ENCODE measurements at places on chromosomes 11 and 22.

- DNase-seq: no peak
These were observed 1.2 kb upstream of the SLN start for GRCh38 chr11:107713009-107713408.

- DNase-seq: peak; percentile 48
These were observed 615 bp downstream of the POLD4 start for GRCh38 chr11:67352546-67353316.

- DNase-seq: no peak
These were observed 12.1 kb downstream of the DCUN1D5 start for GRCh38 chr11:103079833-103080232.

- DNase-seq: no peak
These were observed 204.6 kb downstream of the DBX1 start for GRCh38 chr11:19955660-19956059.

- no peak for DNase-seq
These were observed 54.7 kb upstream of the PRDM11 start for GRCh38 chr11:45091563-45092403.

- peak; percentile 4 for DNase-seq
These were observed 40.2 kb downstream of the DIXDC1 start for GRCh38 chr11:111977146-111978027.

GRCh38 chr11:123653827-123654565 is 428 bp downstream of the SCN3B start:
- DNase-seq: peak; percentile 5

GRCh38 chr11:2781408-2782274 is 81.8 kb upstream of the KCNQ1OT1 start:
- no peak for DNase-seq

- peak; percentile 58 for DNase-seq
These were observed 41.1 kb downstream of the GRAMD4 start for GRCh38 chr22:46661221-46661851.

DNA sequence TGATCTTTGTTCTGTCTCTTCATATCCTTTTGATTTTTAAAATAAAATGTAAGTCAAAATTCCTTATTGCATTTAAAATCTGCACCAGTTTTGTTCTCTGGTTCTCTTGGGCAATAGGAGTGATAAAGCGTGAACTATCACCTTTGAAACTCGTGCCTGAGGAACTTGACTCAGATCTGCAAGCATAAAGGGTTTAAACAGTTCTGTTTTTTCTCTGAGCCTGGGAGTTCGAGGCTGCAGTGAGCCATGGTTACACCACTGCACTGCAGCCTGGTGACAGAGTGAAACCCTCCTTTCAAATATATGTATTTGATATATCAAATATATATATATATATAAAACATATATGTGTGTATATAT is 38.9 kb upstream of the CLMP start:
- no peak for DNase-seq

DNA sequence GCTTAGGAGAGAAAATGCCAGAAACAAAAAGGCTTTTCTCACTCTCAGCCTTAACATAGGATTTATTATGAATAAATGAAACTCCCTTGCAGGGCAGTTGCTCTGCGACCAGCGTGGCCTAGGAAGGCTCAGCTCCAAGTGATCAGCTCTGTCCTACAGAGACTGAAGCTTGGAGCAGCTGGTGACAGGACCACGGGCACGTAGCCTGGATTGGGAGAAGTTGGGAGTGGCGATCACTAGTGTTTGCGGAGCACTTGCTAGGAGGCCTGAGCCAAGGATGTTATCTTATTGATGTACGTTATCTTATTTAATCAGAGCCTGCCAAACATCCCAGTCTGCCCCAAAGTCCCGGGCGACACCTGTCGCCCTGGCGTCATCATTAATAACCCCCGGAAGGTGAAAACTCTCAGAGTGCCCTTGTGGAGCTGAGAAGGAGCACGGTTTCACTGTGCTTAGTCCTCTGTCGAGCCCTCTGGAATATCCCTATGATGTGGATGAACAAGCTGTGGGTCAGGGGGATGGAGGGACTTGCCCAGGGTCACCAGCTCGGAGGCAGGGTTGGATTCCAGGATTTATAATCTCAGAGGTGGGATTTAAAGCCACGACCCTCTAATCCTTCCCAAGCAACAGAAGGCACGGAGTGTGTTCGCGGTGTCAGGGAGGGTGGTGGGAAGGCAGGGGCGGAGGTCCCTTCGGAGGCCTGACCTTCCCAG is 40.8 kb upstream of the SMIM38 start:
- no peak for DNase-seq

DNA sequence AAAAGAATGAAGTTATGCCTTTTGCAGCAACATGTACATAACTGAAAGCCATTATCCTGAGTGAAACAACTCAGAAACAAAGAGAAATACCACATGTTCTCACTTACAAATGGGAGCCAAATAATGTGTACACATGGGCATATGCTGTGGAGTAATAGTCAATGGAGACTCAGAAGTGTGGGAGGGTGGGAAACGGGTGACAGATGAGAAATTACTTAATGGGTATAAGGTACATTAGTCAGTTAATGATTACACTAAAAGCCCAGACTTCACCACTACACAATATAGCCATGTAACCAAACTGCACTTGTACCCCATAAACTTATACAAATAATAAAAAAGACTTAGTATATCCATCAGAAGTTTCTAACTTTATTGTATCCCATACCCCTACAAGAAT is 674.1 kb upstream of the ARHGAP42 start:
- DNase-seq: no peak

GRCh38 chr22:25100948-25101347 is 98.7 kb upstream of the CRYBB3 start:
- no peak for DNase-seq

DNA sequence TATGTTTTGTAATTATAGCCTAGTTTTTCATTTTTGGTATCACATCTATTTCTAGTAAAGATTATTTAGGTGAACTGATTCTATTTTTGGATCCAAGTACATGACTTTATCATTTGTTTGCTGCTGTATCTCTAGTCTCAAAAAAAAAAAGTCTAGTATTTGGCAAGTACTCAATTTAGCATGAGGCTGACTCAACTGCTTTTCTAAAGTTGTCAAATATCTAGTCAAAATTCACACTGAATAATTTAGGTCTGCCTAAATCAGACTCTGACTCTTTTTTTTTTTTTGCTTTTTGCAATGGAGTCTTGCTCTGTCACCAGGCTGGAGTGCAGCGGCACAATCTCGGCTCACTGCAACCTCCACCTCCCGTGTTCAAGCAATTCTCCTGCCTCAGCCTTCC is 2.4 kb downstream of the OOSP4A start:
- no peak for DNase-seq

DNA sequence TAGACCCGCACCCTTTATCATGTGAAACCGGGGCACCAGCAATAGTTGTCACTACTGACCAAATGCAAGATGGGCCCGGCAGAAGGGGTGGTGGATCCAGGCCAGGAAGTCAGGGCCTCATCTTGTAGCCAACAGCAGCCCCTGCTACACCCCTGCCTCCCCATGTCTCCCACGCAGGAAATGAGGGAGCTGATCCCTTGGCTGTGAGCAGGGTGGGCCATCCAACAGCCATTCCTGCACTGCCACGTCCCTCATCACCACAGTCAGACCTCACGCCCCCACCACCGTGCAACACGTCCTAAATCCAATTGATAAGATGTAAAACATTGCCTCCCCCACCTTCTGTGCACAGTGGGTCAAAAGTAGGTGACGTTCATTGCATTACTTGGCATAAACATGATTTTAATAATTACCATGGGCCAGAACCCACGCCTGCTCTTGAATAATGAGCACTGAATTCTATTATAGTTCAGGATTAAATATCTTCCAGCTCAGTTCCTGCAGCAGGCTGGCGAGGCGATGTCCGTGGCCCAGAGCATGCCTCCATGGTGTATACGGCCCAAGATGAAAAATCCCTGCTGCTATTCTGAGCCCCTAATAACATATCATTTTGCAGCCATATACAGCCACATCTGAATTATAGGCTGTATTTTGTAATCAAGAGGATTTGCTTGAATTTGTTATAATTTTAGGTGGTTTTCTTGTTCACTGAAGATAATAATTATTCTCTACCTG is 1373.8 kb downstream of the BRD1 start:
- no peak for DNase-seq

DNA sequence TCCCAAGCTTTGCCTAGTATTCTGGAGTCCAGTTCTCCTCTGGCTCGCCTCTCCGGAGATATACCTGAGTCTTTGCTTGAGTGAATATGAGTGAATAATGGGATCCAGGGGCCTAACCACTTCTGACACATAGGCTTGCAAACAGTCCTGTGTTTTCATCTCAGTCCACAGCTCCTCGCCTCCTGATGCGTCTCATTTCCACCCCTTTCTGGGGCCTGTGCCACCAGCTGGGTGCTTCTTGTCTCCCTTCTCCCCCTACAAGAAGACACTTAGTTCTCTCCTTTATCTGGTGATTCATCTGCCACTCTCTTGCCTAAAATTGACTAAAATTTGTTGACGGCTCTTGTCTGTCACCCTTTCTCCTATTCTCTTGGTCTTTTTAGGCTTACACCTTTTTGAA is 44.6 kb downstream of the SFI1 start:
- DNase-seq: no peak

- DNase-seq: no peak
These were observed 6.1 kb upstream of the RNASEH2C start for GRCh38 chr11:65726660-65727059.

GRCh38 chr22:50505776-50506610 is 1.5 kb downstream of the LMF2 start:
- DNase-seq: no peak

- peak; percentile 52 for DNase-seq
These were observed 866 bp downstream of the GP1BB start for GRCh38 chr22:19723983-19724827.

DNA sequence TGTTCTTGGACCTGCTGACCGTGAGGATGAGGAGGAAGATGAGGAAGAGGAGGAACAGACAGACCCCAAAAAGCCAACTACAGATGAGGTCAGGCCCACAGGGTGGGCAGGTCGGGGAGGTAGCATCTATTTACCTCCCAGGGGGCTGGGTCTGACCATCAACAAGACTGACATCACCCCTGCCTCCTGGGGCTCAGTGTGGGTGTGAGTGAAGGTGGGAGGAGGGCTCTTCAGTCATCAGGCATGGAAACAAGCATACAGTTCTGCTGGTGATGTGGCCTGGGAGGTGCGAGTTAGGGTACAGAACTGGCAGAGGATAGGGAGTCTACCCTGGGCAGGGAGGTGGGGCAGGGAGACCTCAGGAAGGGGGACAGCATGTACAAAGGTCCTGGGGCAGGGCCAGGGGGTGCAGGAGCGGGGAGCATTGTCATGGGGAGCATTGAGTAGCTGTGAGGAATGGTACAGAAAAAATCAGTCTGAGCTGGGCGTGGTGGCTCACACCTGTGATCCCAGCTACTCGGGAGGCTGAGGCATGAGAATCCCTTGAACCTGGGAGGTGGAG is 8.9 kb downstream of the PLCB3 start:
- DNase-seq: no peak

GRCh38 chr22:24107661-24108060 is 73.6 kb upstream of the SUSD2 start:
- DNase-seq: no peak

GRCh38 chr11:109426442-109427240 is 4.7 kb downstream of the C11orf87 start:
- DNase-seq: no peak

GRCh38 chr22:45007391-45008185 is 2.2 kb downstream of the PHF21B start:
- no peak for DNase-seq

- no peak for DNase-seq
These were observed 125.6 kb upstream of the CSNK2A3 start for GRCh38 chr11:11478687-11479086.

DNA sequence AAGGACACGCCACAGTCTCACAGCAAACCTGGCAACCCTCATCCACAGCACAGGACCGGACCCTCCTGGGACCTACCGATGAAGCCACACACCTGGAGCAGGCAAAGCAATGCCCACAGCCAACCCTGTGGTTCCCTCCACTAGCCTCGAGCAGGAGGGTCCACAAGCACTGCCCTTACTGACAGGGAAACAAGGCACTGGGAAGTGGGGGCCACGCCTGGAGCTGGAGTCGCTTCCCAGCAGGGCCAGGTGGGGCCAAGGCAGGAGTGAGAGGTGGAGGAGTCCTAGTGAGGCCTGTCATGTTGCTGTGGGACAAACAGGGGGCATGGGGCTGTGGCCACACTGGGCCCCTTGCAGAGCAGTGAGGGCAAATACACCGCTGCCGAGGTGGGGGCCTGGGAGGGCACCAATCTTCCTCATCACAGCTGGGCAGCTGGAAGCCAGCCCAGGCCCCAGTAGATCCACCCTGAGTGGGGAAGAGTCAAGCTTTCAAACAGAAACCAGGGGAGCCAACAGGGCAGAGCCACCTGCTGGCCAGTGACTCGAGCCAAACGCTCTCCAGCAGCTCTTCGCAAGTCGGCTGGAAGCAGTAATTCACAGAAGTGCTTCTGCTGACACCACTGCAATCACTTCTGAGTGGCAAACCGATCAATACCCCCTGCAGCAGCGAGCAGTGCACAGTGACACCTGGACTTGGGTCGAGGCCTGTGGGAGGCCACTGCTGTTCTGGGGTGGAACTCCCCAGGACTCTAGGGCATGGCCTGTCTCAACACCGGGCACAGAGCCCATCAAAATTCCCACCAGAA is 13.7 kb downstream of the SULT4A1 start:
- DNase-seq: no peak

- DNase-seq: no peak
These were observed 48.8 kb downstream of the CLTCL1 start for GRCh38 chr22:19242699-19243098.

- DNase-seq: no peak
These were observed 101.3 kb upstream of the GAL start for GRCh38 chr11:68583041-68583446.

GRCh38 chr11:112355726-112356125 is 95.1 kb upstream of the PLET1 start:
- DNase-seq: peak; percentile 5

DNA sequence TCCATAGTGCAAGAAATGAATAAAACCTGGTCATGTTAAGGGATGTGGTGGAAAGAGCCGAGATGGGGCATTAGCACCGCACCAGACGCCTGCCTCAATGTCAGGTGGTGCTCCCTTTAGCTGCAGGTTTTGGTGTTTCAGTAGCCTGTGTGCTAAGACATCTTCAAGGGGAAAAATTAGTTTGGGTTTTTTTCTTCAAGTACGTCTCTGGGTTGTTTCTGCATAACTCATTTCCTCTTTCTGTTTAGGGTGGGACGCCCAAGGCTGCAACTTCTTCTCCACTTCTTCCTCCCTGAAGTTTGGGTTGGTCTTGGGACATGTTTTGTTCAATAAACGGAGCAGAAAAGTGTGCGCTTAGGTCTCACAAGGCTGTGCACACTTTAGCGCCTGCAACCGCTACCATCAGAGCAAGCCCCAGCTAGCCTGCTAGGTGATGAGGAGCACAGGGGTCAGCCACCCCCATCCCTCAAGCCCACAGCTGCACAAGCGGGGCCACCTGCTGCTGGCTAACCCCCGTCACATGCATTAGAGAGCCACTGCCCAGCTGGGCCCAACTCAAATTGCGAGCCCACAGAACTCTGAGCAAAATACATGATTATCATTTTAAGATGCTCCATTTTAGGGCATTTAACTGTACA is 1495.7 kb downstream of the TBC1D22A start:
- DNase-seq: no peak
